Right cardiac atrium (tissue), 5 donors: ENCODE measurements at places on chromosomes 5 and 9. TPM values are rescaled to one million over a fixed set of nuclear protein-coding genes. Genes with fewer than 3 reads are reported as not detected.

Gene ANXA1
- total RNA-seq, result 46.7 TPM

Gene SLC6A7
- total RNA-seq, result not detected

Gene LCN15
- total RNA-seq, result 0.48 TPM

Gene DRD1
- total RNA-seq, result not detected

Gene OLFML2A
- total RNA-seq, result 32.9 TPM

Gene HMMR
- total RNA-seq, result 1.5 TPM

Gene SLC2A6
- 4.0 TPM for total RNA-seq

Gene SLC34A1
- total RNA-seq, result not detected

Gene ZNG1C
- 15.7 TPM for total RNA-seq

Gene AQP7
- total RNA-seq, result 180 TPM

Gene MTMR12
- total RNA-seq, result 19.1 TPM

Gene CCL21
- 1.3 TPM for total RNA-seq

Gene ZFP37
- total RNA-seq, result 2.5 TPM

Gene RORB
- 3.4 TPM for total RNA-seq

Gene SNCAIP
- 2.1 TPM for total RNA-seq

Gene NTNG2
- 15.8 TPM for total RNA-seq

Gene LOX
- total RNA-seq, result 19.0 TPM

Gene BRINP1
- total RNA-seq, result 1.6 TPM
